ENCODE measurements at places on chromosomes 12 and 14.

GRCh38 chr12:93968536-93969285 is 179.7 kb upstream of the PLXNC1 start:
- DNase-seq = no peak

- no peak for DNase-seq
Observed at GRCh38 chr14:106842687-106843086, 1316.3 kb downstream of the TMEM121 start.

GRCh38 chr12:57124261-57124877 is 3.9 kb upstream of the LRP1 start:
- peak; percentile 74 for DNase-seq

- no peak for DNase-seq
Observed at GRCh38 chr14:79608446-79608845, 602.9 kb downstream of the DIO2 start.

GRCh38 chr12:76720068-76720467 is 43.8 kb upstream of the ZDHHC17 start:
- no peak for DNase-seq

DNA sequence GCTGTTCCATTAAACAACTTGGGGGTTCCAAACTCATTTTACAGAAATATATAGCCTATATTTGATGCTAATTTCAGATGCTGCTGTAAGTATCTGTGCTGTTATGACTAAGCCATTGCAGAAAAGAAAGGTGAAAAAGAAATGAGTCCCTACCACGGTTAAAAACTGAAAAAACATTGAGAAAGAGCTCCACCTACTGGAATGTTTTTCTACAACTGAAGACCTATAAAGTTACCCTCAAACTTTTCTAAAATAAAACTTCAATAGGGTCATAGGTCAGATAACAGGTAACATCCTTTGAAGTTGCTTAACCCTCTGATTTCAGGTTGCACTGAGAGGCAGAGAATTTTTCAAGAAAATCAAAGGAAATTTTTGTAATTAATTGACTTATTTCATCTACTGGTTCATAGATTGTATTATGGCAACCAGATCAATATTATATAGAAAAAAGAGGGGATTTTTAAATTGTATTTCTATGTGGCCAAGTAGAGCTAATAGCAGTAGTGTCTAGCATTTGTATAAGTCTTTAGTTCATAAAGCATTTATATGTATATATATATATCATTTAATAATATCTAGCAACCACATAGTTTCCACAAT is 279.9 kb downstream of the RPS29 start:
- no peak for DNase-seq

DNA sequence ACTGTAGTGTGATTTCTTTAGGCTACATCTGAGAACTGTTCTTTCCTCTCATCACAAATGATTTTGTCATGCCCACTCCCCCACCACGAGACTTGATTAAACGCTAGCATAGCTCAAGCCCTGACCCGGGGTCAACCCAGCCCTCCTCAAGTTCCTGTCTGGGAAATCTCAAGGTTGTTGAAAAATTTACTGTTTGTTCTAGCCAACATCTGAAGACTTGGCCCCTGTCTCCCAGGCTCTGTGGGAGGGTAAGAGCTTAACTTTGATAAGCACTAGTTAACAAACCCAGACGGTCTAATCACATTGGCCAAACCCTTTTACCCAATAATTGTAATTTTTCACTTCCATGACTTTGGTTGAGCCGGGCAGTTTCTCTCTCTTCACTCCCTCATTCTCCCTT is 86.2 kb upstream of the AMIGO2 start:
- no peak for DNase-seq

DNA sequence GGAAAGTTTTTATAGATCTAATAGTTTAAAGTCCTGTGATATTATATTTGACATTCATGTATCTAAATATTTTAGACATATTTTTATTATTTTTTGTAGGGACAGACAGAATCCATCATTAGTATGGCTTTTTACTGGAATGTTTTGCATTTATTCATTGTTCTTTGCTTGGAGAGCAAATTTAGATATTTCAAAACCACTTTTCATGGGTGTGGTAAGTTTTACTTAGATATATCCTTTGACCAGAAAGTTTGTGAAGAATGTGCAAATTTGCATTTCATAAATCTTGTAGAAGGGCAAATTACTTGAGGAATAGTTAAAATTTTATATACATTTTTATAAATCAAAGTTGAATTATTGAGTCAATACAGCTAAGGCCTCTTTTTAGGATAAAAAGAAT is 37.5 kb downstream of the TMEM260 start:
- DNase-seq = no peak

GRCh38 chr14:89279649-89280232 is 137.3 kb downstream of the FOXN3 start:
- no peak for DNase-seq

DNA sequence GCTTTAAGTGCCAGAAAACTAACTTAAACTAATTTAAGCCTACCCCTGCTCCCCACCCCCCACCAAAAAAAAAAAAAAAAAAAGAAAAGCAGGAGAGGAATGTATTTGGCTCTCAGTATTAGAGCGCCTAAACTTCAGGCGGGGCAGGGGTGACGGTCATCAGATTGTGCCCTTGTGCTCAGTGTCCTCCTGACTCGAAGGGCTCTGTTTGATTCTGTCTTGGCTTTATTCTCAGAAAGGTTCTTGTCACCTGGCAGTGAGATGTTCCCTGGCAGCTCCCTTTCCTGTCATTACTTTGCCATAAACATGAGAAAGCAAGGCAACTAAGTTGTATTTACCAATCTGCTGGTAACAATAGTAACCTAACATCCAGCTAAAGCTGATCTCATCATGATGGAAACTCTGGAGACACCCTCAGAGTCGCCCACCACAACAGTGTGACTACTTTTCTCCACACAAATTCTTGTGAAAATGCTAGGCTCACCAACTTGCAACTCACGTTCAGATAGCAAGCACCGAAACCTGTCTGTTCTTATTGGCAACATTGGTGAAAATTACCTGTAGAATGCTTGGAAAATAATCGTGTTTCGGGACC is 39.0 kb upstream of the WNK1 start:
- DNase-seq = no peak

GRCh38 chr14:64849940-64850339 is 29.8 kb downstream of the SPTB start:
- no peak for DNase-seq

DNA sequence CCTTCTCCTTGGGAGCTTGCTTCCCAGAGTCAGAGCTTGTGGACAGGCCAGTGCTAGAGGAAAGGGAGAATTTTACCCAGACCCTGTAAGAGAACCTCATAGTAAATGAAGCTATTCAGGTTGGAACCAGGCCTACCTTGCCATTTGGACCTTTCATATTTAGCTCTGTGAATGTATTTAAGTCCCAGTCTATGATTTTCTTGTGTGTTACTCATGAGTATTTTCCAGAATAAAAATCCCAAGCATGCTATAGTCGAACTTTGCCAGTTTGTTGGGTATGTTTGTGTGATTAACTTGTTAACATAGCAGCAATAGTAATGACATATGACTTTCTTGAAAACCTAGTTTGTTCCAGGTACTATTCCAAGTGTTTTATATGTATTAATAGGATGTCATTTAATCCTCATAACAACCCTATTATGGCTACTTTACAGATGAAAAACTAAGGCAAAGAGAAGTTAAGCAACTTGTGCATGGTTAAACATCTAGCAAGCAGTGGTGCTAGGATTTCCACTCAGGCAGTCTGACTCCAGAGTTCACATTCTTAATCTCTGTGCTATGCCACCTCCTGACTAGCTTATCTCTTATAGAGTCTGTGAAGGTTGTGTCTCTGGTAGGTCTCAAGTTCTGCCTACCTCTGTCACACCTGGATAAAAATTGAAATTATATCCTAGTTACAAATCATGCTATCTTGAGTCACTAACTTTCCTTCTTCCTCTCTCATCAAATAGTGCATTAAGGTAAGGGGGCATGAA is 47.9 kb upstream of the GARIN2 start:
- no peak for DNase-seq

DNA sequence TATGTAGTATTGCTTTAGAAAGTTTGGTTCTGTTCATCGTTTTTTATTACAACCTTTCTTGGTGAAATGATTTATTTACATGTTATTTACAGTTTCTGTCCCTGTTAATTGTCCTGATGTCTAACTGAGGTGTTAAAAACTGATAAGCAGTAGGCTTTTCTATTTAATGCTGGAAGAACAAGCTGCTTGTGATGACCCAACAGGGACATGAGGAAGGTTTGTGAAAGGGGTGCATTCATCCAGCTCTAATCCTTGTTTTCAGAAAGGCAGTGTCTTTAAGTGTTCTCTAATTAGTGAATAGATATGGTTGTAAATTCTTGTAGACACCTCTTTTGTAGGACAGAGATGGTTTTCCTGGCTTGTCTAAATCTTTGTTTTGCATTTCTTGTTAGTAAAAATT is 191.4 kb downstream of the FOXA1 start:
- no peak for DNase-seq

- no peak for DNase-seq
Observed at GRCh38 chr14:104304451-104305351, 166.3 kb downstream of the KIF26A start.

DNA sequence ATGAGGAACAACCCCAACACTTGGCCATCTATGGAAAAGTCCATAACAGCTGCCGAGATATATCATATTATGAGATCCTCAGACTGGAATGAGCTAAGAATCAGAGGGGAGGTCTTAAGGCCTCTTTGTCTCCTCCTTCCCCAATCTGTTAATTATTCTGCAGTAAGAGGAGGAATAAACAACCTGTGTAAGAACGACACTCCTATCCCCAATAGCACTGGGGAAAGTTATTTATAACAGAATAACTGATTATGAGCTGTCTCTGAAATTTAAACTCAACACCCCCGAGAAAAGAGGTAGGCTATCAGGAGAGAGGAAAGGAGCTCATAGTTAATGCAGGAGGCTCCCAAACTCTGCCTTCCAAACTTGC is 68.0 kb downstream of the NIN start:
- no peak for DNase-seq

- no peak for DNase-seq
Observed at GRCh38 chr14:95299271-95299670, 20.4 kb downstream of the CLMN start.

DNA sequence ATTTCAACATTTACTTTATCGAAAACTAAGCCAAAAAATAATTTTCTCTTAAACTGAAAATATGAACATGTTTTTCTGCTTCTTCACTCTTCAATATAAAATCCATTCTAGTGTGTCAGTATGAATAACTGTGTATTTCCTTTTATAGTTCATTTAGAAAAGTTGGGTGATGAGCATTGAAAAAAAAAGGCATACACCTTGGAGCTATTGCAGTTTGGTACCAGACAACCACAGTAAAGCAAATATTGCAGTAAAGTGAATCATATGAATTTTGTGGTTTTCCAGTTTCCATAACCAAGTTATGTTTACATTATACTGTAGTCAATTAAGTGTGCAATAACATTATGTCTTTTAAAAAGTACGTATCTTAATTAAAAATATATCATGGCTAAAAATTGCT is 195.0 kb upstream of the FOXG1 start:
- no peak for DNase-seq

DNA sequence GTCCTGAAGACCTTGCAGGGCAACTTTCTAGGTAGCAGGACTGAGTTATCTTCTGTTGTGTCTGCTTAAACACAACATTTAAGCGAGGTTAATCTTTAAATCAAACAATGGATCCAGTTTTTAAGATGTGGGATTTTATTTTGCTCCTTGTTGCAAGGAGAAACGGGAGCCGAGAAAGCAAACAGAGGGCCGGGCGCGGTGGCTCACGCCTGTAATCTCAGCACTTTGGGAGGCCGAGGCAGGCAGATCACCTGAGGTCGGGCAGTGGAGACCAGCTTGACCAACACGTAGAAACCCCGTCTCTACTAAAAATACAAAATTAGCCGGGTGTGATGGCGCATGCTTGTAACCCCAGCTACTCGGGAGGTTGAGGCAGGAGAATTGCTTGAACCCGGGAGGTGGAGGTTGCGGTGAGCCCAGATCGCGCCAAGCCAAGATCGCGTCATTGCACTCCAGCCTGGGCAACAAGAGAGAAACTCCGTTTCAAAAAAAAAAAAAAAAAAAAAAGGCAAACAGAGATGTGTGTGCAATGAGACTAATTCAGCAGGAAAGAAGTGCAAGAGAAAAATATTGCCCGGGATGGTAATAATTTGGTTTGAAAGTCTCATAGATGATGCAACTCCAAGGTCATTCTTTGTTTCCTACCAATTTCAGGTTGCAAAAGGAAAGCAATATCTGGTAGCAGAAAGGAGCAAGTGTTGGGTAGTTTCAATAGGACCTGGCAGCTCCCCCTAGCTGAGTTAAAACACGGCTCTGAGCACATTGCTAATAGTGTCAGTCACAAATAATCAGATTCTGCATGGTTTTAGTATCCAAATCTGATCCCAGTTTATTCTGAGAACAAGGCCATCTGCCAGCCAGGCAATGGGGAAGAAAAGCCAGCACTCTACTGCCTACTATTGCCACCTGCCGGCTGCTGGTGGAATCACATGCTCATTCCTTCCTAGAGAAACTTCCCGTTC is 141.4 kb downstream of the PPM1H start:
- peak; percentile 78 for DNase-seq

All from AG08396 (cell line).